ENCODE measurements at places on chromosomes 11 and 22.
A peak's percentile ranks its signal among the peaks of the same experiment; 100 is the strongest.

GRCh38 chr11:45577752-45578151, 87.7 kb downstream of the CHST1 start:
- no peak for DNase-seq

- DNase-seq: no peak
Observed at GRCh38 chr22:44103735-44104480, 76.8 kb upstream of the PARVG start.

DNA sequence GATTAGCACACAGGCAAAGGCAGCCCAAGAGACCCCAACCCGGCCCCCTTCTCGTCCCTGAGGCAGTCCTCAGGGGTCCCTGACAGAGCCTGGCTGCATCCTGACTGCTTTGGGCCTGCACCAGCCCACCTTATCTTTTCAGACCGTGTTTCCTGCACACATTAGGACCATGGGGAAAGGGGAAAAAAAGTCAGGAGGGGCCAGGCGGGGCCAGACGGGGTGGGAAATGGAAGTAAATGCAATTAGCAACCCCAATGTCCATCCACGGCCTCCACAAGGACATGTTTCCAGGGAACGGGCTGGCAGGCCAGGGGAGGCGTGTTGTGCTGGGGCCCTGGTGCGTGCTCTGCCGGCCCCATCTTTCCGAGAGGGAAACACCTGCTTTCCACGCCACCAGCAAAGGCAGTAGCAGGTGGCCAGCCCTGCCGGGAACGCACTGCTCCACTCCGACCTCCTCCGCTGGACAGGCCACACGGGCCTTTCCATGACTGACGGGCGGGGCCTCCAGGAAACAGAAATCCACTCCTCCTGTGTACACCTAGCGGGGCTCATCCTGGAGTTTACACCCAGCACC, 7.4 kb downstream of the EHD1 start:
- DNase-seq: no peak

- peak; percentile 26 for DNase-seq
Observed at GRCh38 chr11:6258571-6259081, 1.0 kb upstream of the CCKBR start.

- no peak for DNase-seq
Observed at GRCh38 chr11:1828542-1828941, 6.2 kb upstream of the SYT8 start.

- DNase-seq: no peak
Observed at GRCh38 chr11:77457340-77457739, 16.6 kb downstream of the PAK1 start.

DNA sequence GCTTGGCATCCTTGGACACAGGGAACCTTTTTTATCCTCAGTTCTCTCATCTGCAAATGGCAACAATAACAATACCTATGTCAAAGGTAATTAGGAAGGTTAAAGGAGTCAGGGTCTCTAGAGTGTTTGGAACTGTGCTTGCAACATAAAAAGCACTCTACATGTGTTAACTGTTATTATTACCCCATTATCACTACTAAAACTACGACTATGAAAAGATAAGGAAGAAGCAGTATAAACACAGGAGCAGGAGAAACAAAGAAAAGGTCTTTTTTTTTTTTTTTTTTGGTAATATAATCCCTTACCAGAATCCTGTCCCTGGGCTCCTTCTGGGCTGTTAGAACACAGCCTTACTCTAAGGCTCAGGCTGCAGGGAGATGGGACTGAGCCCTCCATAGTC, 348.2 kb downstream of the CADM1 start:
- no peak for DNase-seq
